Chondrocyte (in vitro differentiated cells): ENCODE measurements at places on chromosomes 4 and X. TPM values are rescaled to one million over a fixed set of nuclear protein-coding genes. Genes with fewer than 3 reads are reported as not detected.

MAOB gene
- 0.36 to 3.2 TPM (median 2.9 TPM) in 3 replicates for total RNA-seq

STAG2 gene
- 36.1 to 48.8 TPM (median 39.4 TPM) in 3 replicates for total RNA-seq

- H3K4me1 ChIP-seq = no peaks in the 10 kb centered on the region
- no peak for DNase-seq
- H3K4me3 ChIP-seq = no peak overlapping the region
- peaks cover 3% of the 10 kb centered on the region for H3K36me3 ChIP-seq
- H3K27me3 ChIP-seq = no peaks in the 10 kb centered on the region
- no peak overlapping the region for H3K27ac ChIP-seq
These were observed 696.4 kb downstream of the DMD start for GRCh38 chrX:32514986-32515385.

GRCh38 chr4:188016754-188017153, 21.2 kb downstream of the ZFP42 start:
- H3K27me3 ChIP-seq = no peaks in the 10 kb centered on the region
- H3K27ac ChIP-seq = peak overlapping the region; percentile 9
- no peak overlapping the region for H3K4me3 ChIP-seq
- peaks cover 33% of the 10 kb centered on the region for H3K4me1 ChIP-seq
- DNase-seq = no peak

NEUROG2 gene
- not detected in 3 replicates for total RNA-seq

SH3RF1 gene
- total RNA-seq = 21.8 to 28.1 TPM (median 25.2 TPM) in 3 replicates

ADH4 gene
- total RNA-seq = not detected in 3 replicates

- DNase-seq = no peak
- H3K36me3 ChIP-seq = no peaks in the 10 kb centered on the region
- H3K4me1 ChIP-seq = peaks cover 20% of the 10 kb centered on the region
These were observed 180.7 kb downstream of the GASK1B start for GRCh38 chr4:157992038-157992705.

KLHL13 gene
- 0.18 to 1.3 TPM (median 0.45 TPM) in 3 replicates for total RNA-seq

DNA sequence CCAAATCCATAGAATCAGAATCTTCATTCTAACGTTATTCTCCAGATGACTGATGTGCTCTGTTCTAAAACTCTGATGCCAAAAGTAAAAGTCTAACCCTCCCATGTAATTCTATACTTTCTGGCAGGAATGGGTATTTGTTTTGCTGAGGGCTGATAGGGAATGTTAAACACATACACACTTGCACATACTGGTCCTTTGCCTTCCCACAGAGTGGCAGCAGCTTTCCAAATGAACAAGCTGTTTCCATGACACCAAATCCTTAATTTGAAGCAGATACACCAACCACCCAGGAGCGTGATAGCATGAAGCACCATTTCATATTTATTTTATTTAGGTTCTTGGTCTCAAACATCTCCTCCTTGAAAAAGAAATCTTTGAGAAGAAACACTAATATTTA, 155.5 kb upstream of the PRDX4 start:
- H3K27me3 ChIP-seq = peaks cover 3% of the 10 kb centered on the region
- H3K4me1 ChIP-seq = peaks cover 43% of the 10 kb centered on the region
- peaks cover 5% of the 10 kb centered on the region for H3K36me3 ChIP-seq
- DNase-seq = no peak
- no peak overlapping the region for H3K27ac ChIP-seq

DNA sequence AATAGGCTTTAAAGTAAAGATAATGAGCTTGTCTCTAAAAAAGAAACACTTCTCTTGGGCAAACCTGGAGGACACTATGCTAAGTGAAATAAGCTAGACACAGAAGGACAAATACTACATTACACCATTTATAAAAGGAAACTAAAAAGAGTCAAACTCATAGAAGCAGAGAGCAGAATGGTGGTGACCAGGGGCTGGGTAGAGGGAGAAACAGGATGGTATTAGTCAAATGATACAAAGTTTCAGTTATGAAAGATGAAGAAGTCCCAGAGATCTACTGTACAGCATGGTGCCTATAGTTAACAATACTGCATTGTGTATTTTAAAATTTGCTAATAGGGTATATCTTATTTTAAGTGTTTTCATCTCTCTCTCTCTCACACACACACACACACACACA, 28.5 kb downstream of the ACSL4 start:
- H3K27ac ChIP-seq = peak overlapping the region; percentile 33
- H3K36me3 ChIP-seq = peaks cover 3% of the 10 kb centered on the region
- H3K27me3 ChIP-seq = no peaks in the 10 kb centered on the region
- H3K4me3 ChIP-seq = no peak overlapping the region
- DNase-seq = no peak
